ENCODE measurements at places on chromosomes 2 and 18. TPM values are rescaled to one million over a fixed set of nuclear protein-coding genes. Genes with fewer than 3 reads are reported as not detected.

CD226 gene
- 10.5 TPM for total RNA-seq

ALLC gene
- not detected for total RNA-seq

SS18 gene
- total RNA-seq = 24.6 TPM

C2orf92 gene
- total RNA-seq = 15.2 TPM

TNFAIP6 gene
- 10.5 TPM for total RNA-seq

- DNase-seq = no peak
Observed at GRCh38 chr18:49846361-49846662, 33.0 kb upstream of the ACAA2 start.

DNA sequence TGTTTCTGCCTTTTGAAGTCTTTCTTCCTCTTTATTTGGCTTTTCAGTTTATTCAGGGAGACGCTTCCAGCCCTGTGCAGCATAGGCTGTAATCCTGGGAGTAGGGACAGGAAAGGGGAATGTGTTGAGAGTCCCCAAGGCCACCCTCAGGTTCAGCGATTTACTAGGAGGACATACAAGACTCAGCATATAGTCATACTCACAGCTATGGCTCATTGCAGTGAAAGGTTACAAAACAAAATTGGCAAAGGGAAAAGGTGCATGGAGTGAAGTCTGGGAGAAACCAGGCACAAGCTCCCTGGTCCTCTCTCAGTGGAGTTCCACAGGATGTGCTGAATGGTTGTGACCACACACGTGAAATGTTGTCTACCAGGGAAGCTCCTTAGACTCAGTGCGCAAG, 49.6 kb upstream of the ZNF638 start:
- DNase-seq = no peak

GRCh38 chr18:9743200-9744016, 35.3 kb downstream of the RAB31 start:
- no peak for DNase-seq

GRCh38 chr2:160358046-160358445, 135.6 kb downstream of the RBMS1 start:
- no peak for DNase-seq

- DNase-seq = no peak
Observed at GRCh38 chr2:100721693-100722092, 98.2 kb upstream of the NPAS2 start.

GRCh38 chr2:230921806-230922595, 3.0 kb downstream of the GPR55 start:
- DNase-seq = peak; percentile 17

DNA sequence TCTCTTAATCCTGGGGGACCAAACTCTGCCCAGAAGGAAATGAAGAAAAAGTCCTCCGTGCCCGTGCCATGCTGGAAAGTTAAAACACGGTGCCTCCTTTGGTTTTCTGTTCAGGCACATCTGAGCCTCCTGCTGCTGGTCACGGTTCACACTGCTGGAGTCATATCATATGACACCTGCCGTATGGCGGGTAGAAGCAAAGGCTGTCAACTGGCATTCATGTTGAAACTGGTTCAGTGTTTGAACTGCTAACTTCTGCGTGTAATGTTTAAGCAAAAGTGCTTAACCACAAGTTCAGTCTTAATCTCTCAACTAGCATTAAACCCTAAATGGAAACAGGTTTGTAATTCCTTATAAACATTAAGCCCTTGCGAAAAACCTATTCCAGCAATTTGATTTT, 3.1 kb downstream of the STK39 start:
- DNase-seq = peak; percentile 52

GRCh38 chr2:1678609-1679008, 65.7 kb downstream of the PXDN start:
- DNase-seq = no peak

GRCh38 chr18:44743631-44744030, 62.9 kb downstream of the SETBP1 start:
- DNase-seq = no peak

GRCh38 chr2:236562434-236562833, 7.2 kb upstream of the ACKR3 start:
- no peak for DNase-seq

DNA sequence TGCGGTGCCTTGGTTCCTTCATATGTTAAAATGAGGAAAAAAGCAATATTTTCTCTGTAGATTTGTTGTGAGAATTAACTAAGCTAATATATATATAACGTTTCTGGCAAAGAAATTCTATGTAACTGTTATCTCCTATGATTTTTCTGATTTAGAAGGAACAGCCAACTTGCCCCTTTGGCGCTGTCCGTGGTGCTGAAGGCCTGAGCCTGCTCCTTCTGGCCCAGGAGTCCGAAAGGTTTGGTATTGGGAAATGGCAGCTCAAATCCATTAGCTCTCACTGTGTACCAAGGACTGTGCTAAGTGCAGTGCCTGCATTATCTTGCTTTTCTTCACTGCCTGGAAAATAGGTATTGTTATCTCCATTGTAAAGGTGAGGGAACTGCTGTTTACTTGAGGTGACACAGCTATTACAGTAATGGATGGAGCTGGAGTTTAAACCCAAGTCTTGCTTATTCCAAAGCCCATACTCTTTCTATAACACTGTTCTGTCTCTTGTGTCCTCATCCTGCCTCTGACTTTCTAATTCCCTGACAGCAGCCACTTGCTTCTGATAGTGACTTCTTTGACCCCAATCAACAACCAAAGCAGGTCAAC, 52.2 kb downstream of the C1QL2 start:
- DNase-seq = peak; percentile 43

All from stomach (tissue), 19 donors.